Right lobe of liver (tissue), 6 donors: ENCODE measurements at places on chromosomes 2 and 18.

DNA sequence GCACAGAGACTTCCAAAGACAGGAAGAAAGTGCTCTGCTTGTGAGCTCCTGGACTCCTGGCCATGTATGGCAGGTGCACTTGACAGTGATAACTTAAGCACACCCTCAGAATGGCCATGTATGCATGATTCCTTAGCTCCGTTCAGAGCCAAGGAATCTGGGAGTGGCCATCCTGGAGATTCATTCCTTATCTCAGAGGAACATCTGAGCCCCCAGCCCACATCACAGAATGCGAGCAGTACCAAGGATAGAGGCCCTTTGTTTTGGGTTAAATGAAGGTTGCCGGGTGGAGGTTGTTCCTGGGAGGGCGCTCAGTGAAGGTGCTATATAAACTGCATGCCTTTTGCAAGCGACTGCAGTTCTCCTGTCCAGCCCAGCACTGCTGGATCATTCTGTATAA is 26.9 kb downstream of the DIPK1C start:
- no peaks in the 10 kb centered on the region for H3K36me3 ChIP-seq
- no peak for DNase-seq
- no peak overlapping the region for H3K27ac ChIP-seq
- no peaks in the 10 kb centered on the region for H3K4me1 ChIP-seq
- no peak overlapping the region for H3K4me3 ChIP-seq
- H3K27me3 ChIP-seq, result no peaks in the 10 kb centered on the region

GRCh38 chr2:150690870-150691269 is 203.4 kb upstream of the RND3 start:
- H3K4me3 ChIP-seq, result no peak overlapping the region
- no peaks in the 10 kb centered on the region for H3K36me3 ChIP-seq
- H3K27ac ChIP-seq, result no peak overlapping the region
- no peaks in the 10 kb centered on the region for H3K27me3 ChIP-seq

GRCh38 chr18:14959550-14959949 is 211.6 kb downstream of the ANKRD30B start:
- H3K4me3 ChIP-seq, result no peak overlapping the region
- no peak for DNase-seq
- no peaks in the 10 kb centered on the region for H3K36me3 ChIP-seq
- no peak overlapping the region for H3K27ac ChIP-seq
- no peaks in the 10 kb centered on the region for H3K4me1 ChIP-seq

DNA sequence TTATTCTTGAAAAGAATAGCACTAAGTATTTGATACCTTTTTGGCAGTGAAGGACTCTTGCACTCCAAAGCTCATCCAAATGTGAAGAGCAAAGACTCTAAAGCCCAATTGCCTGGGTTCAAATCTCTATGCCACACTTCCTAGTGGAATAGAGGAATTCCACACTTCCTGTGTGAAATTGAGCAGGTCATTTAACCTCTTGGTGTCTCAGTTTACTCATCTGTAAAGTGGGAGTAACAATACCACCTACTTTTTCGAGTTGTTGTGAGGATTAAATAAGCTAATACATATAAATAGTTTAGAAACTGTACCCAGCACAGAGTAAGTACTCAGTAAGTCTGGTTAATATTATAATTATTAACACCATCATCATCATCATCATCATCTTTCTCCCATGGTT is 72.6 kb downstream of the AP1S3 start:
- H3K36me3 ChIP-seq, result no peaks in the 10 kb centered on the region
- no peaks in the 10 kb centered on the region for H3K27me3 ChIP-seq
- no peaks in the 10 kb centered on the region for H3K4me1 ChIP-seq
- no peak for DNase-seq
- no peak overlapping the region for H3K27ac ChIP-seq

GRCh38 chr18:7164323-7165004 is 46.9 kb upstream of the LAMA1 start:
- H3K27ac ChIP-seq, result no peak overlapping the region
- H3K36me3 ChIP-seq, result no peaks in the 10 kb centered on the region
- no peaks in the 10 kb centered on the region for H3K27me3 ChIP-seq
- no peaks in the 10 kb centered on the region for H3K4me1 ChIP-seq
- H3K4me3 ChIP-seq, result no peak overlapping the region

DNA sequence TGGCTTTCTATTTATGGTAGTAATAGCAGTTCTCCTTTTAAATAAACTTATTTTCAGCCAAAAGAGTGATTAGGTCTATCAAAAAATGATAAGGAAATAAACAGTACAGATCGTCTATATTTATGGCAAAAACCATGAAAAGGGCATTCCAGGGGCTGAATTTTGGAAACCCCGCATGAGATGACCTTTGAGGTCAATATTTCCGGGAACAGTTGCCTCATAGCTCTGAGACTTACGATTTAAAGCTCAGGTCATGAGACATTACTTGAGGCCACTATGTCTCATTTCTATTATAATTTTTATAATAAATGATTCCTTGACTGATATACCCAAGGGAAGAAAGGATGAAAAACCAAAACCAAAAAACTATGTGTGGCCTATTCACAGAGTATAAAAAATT is 101.1 kb downstream of the LDLRAD4 start:
- H3K27me3 ChIP-seq, result no peaks in the 10 kb centered on the region
- no peak overlapping the region for H3K4me3 ChIP-seq
- no peaks in the 10 kb centered on the region for H3K36me3 ChIP-seq
- no peak overlapping the region for H3K27ac ChIP-seq

GRCh38 chr2:14616950-14617349 is 15.6 kb upstream of the LRATD1 start:
- H3K36me3 ChIP-seq, result no peaks in the 10 kb centered on the region
- no peaks in the 10 kb centered on the region for H3K27me3 ChIP-seq
- H3K4me1 ChIP-seq, result no peaks in the 10 kb centered on the region
- H3K27ac ChIP-seq, result no peak overlapping the region
- no peak for DNase-seq
- no peak overlapping the region for H3K4me3 ChIP-seq

- no peaks in the 10 kb centered on the region for H3K4me1 ChIP-seq
- no peaks in the 10 kb centered on the region for H3K27me3 ChIP-seq
- H3K4me3 ChIP-seq, result no peak overlapping the region
- DNase-seq, result no peak
- H3K27ac ChIP-seq, result no peak overlapping the region
Observed at GRCh38 chr2:16522031-16522831, 143.4 kb downstream of the CYRIA start.

DNA sequence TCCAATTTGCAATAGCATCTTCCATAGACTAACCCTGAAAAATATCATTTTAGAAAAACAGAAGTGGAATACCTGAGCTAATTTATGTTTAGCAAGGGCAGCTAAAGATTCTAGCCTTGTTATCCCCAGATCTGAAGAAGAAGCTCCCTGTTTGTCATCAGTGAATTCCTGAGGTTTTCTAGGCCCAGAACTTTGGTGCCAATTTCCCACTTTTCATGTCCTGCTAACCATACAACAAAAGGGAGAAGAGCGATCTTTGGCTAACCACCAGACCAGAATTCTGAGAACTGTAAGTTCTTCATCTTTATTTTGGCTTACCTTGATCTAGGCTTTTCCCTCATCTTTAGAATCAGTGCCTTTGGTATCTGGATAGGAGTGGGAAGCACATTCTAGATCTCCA is 51.3 kb upstream of the RASGRP3 start:
- H3K36me3 ChIP-seq, result no peaks in the 10 kb centered on the region
- DNase-seq, result no peak
- no peaks in the 10 kb centered on the region for H3K4me1 ChIP-seq
- no peak overlapping the region for H3K4me3 ChIP-seq
- H3K27ac ChIP-seq, result no peak overlapping the region

DNA sequence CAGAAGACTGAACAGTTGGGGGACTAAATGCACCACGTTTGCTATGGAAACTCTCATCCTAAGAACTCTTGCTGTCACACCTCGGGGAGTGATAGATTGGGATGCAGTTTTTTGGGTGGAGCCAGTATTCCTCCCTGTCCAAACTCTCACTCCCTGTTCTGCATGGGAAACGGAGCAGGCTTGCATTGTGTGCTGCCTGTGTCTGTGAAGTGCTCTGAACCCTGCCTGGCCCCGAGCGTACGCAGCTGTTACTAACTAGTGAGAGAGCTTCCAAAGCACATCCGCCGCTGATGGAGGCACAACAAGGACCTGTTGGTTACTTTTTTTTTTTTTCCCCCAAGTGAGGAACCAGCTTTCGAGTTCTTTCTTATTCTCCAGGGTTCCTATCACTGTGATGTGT is 195.5 kb downstream of the ANAPC1 start:
- H3K27ac ChIP-seq, result no peak overlapping the region
- no peaks in the 10 kb centered on the region for H3K4me1 ChIP-seq
- no peak for DNase-seq

GRCh38 chr2:169090133-169090820 is 20.9 kb downstream of the DHRS9 start:
- no peaks in the 10 kb centered on the region for H3K4me1 ChIP-seq
- no peaks in the 10 kb centered on the region for H3K27me3 ChIP-seq
- no peak overlapping the region for H3K4me3 ChIP-seq

GRCh38 chr2:41737888-41738287 is 309.9 kb upstream of the PKDCC start:
- H3K4me1 ChIP-seq, result no peaks in the 10 kb centered on the region
- no peak for DNase-seq
- no peak overlapping the region for H3K4me3 ChIP-seq
- H3K27me3 ChIP-seq, result no peaks in the 10 kb centered on the region

- H3K4me3 ChIP-seq, result no peak overlapping the region
- no peak overlapping the region for H3K27ac ChIP-seq
- DNase-seq, result no peak
- no peaks in the 10 kb centered on the region for H3K4me1 ChIP-seq
- H3K36me3 ChIP-seq, result no peaks in the 10 kb centered on the region
- no peaks in the 10 kb centered on the region for H3K27me3 ChIP-seq
Observed at GRCh38 chr18:59096098-59096789, 43.4 kb upstream of the SEC11C start.

DNA sequence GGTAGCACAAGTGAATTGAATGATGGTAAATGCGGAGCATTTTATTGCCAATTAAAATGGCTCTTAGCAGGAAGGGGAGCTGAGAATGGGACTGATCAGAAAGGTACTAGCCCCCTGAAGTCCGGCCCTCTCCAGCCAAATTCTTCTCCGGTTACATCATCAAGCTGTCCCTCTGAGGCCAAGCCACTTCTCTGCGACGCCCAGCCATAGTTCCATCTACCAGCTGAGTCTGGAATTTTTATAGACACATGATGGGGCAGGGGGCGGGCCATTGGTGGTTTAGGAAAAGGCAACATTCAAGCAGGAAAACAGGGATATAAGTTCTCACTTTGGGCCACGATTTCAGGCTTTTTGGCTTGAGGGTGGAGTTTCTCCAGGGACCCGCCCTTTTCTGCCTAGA is 22.7 kb downstream of the RPRM start:
- H3K27me3 ChIP-seq, result no peaks in the 10 kb centered on the region
- no peak overlapping the region for H3K27ac ChIP-seq
- DNase-seq, result no peak
- no peaks in the 10 kb centered on the region for H3K4me1 ChIP-seq
- no peak overlapping the region for H3K4me3 ChIP-seq

DNA sequence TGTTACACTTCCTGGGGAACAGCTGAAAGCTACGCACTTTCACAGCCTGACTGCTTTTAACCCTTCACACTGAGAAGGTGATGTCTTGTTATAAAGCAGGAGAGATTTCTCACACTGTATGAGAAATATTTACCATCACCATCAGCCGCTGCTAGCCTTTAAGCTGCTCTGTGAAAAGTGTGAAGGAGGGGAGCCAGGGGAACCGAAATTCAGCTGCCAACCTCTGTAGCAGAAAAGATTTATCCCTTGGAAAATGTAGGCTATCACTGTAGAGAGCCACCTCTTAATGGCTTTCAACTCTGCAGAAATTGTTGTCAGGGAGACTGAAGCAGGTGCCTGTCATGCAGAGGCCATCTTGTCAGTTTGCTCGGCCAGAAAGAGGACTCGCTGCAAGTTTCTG is 145.3 kb downstream of the SP3 start:
- no peaks in the 10 kb centered on the region for H3K36me3 ChIP-seq
- H3K4me1 ChIP-seq, result no peaks in the 10 kb centered on the region
- no peak for DNase-seq
- H3K27ac ChIP-seq, result no peak overlapping the region
- H3K27me3 ChIP-seq, result no peaks in the 10 kb centered on the region
- no peak overlapping the region for H3K4me3 ChIP-seq

- H3K36me3 ChIP-seq, result peaks cover 17% of the 10 kb centered on the region
- H3K4me1 ChIP-seq, result no peaks in the 10 kb centered on the region
- DNase-seq, result no peak
- no peak overlapping the region for H3K27ac ChIP-seq
Observed at GRCh38 chr2:131132729-131133128, 27.6 kb downstream of the PLEKHB2 start.

DNA sequence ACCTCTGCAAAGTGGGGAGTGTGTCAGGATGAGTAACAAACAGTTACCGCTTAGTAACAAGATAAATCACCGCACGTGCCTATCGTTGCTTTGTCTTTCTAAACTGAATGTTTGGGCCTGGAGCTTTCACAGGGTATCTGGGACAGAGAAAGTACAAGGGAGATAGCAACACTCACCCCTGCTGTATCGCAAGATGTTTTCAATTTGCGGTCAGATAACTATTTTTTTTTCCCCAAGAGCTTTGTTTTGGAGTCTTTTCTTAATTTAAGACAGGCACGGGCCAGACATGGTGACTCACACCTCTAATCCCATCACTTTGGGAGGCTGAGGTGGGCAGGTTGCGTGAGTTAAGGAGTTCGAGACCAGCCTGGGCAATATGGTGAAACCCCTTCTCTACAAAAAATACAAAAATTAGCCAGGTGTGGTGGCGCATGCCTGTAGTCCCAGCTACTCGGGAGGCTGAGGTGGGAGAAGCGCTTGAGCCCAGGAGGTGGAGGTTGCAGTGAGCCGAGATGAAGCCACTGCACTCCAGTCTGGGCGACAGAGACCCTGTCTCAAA is 146.6 kb downstream of the GBX2 start:
- H3K4me3 ChIP-seq, result no peak overlapping the region
- no peak overlapping the region for H3K27ac ChIP-seq
- H3K4me1 ChIP-seq, result no peaks in the 10 kb centered on the region
- no peaks in the 10 kb centered on the region for H3K36me3 ChIP-seq
- DNase-seq, result no peak

DNA sequence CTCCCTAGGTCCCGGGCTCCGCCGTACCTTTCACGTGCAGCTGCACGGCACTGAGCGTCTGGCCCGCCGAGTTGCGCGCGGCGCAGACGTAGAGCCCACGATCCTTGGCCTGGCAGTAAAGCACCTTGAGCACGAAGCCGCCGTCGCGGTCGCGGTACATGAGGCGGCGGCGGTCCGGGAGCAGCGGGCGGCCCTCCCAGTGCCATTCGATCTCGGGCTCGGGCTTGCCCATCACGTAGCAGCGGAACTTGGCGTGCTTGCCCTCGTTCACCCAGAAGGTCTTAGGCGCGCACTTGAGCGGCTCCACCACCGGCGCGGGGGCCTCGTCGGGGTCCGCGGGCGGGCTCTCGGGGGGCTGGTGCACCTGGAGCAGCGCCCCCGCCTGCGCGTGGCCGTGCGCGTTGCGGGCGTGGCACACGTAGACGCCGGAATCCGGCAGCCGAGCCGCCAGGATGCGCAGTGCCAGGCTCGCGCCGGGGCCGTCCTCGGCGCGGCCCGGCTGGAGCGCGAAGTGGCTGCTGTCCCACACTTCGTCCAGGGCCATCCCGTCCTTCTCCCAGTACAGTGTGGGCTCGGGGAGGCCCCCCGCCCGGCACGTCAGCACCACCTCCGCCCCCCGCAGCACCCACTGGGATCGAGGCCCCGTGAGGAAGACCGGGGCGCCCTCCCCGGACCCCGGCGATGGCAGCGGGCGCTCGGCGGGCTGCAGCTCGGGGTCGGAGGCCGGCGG is 980 bp downstream of the OBSL1 start:
- no peak overlapping the region for H3K27ac ChIP-seq
- no peaks in the 10 kb centered on the region for H3K4me1 ChIP-seq
- H3K4me3 ChIP-seq, result peak overlapping the region; percentile 76
- DNase-seq, result no peak
